ENCODE measurements at places on chromosomes 1 and 21. TPM values are rescaled to one million over a fixed set of nuclear protein-coding genes. Genes with fewer than 3 reads are reported as not detected.

- H3K4me1 ChIP-seq = peaks cover 5% of the 10 kb centered on the region
- H3K4me3 ChIP-seq = no peak overlapping the region
- DNase-seq = no peak
- H3K27me3 ChIP-seq = no peaks in the 10 kb centered on the region
- H3K36me3 ChIP-seq = no peaks in the 10 kb centered on the region
- H3K27ac ChIP-seq = no peak overlapping the region
Measured at GRCh38 chr1:114075105-114075504, 78.6 kb downstream of the SYT6 start.

- no peaks in the 10 kb centered on the region for H3K36me3 ChIP-seq
- H3K4me3 ChIP-seq = no peak overlapping the region
- H3K27me3 ChIP-seq = no peaks in the 10 kb centered on the region
- no peaks in the 10 kb centered on the region for H3K4me1 ChIP-seq
- H3K27ac ChIP-seq = no peak overlapping the region
- DNase-seq = no peak
Measured at GRCh38 chr21:31092832-31093625, 54.8 kb upstream of the KRTAP19-8 start.

Gene PFKFB2
- 15.7 TPM for total RNA-seq

Gene ZNF648
- 0.99 TPM for total RNA-seq

GRCh38 chr21:46543306-46543705, 61.6 kb downstream of the S100B start:
- no peak overlapping the region for H3K4me3 ChIP-seq
- no peaks in the 10 kb centered on the region for H3K4me1 ChIP-seq
- H3K27ac ChIP-seq = no peak overlapping the region

Gene EDARADD
- 0.89 TPM for total RNA-seq

DNA sequence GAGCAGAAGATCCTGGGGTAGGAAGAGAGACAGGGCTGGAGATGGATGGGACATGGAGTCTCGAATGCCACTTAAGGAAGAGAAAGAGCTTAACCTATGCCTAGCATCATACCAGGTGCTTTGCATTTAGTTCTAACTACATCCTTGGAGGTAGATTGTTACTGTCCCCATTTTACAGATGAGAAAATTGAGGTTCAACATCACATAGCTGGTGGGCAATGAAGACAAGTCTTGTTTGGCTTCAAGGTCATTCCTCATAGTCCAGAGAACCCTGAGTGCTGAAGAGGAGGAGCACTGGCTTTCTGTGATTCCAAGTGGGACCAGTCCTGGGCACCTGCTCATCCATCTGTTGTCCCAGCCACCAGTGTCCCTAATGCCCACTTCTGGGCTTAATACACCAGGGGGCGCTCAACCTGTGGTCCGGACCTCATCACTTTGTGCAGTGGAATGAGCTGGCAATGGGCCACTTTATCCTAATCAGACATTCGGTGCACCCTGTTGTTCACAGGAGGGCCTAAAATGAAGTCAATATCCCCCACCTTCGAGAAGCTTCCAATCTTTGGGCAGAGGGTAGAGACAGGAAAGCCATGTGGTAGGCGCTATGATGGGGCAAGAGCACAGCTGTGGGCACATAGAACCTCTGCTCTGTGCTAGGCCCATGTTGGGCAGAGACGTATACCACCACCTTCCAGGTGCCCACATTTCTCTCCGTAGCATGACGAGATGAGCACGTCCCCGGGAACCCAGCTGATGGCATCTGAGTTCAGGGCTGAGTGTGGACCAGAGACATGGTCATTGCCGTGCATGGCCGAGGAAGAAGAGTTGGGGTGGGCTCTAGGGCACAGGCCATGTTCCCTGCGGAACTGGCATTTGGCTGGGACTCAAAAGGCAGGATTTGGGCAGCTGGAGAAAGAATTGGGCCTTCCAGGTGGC, 9.2 kb downstream of the RPS6KA1 start:
- peaks cover 10% of the 10 kb centered on the region for H3K4me1 ChIP-seq
- H3K27me3 ChIP-seq = no peaks in the 10 kb centered on the region
- no peak overlapping the region for H3K27ac ChIP-seq
- no peak overlapping the region for H3K4me3 ChIP-seq
- no peak for DNase-seq
- H3K36me3 ChIP-seq = peaks cover 5% of the 10 kb centered on the region

DNA sequence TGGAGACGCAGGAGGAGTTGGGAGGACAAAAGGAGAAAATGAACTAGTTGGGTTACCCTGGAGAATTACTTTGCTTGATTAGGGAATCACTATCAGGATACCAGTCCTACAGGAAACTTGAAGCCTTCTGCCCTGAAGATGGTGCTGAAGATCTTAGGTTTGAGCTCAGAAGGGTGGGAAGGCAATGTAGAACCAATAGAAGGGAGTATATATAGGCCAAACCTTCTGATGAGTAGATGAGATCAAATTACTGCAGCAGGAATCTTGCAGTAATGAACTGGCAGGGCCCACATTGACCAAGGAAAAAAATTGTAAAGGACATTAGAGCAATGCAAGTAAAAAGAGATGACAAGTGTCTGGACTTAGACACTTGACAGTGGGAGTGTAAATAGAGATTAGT, 116.3 kb upstream of the CACYBP start:
- no peaks in the 10 kb centered on the region for H3K4me1 ChIP-seq
- H3K27ac ChIP-seq = no peak overlapping the region
- no peaks in the 10 kb centered on the region for H3K36me3 ChIP-seq
- no peaks in the 10 kb centered on the region for H3K27me3 ChIP-seq

Gene ATP1A4
- total RNA-seq = 0.50 TPM

GRCh38 chr1:89553157-89553556, 28.5 kb downstream of the LRRC8B start:
- no peak overlapping the region for H3K27ac ChIP-seq
- H3K36me3 ChIP-seq = peaks cover 2% of the 10 kb centered on the region
- no peaks in the 10 kb centered on the region for H3K4me1 ChIP-seq

Gene FAM131C
- total RNA-seq = 1.9 TPM

Gene AIDA
- total RNA-seq = 80.1 TPM

DNA sequence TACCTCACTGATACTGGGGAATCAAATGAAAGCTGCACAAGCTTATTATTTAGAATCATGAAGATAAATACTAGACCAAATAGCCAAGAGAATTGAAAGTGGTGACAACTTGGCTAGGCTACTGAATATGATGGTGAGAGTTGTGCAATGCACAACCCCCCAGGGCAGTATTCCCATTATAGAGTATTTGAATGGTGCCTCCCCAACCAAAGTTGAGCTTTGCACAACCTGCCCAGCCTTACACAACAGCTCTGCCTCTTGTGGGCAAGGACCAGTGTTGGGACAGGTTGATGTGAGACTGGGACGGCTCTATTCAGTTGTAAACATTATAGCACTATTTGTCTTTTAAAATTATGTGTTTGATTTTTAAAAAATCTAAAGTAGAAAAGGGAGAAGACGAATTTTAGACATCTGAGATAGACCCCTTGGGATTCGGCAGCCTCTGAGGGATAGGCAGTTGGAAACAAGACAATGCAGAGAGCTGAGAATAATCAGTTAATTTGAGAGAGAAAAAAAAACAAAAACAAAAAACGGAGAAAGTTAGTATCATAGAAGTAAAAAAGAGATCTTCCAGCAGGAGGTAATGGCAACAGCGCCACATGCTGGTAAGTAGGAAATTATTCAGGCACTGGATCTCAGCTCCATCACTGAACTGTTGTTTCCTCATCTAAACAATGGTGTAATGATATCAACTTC, 91.0 kb upstream of the KCNA3 start:
- peaks cover 15% of the 10 kb centered on the region for H3K27me3 ChIP-seq
- no peak overlapping the region for H3K27ac ChIP-seq
- H3K4me1 ChIP-seq = no peaks in the 10 kb centered on the region
- DNase-seq = peak; percentile 92
- no peak overlapping the region for H3K4me3 ChIP-seq

- no peak for DNase-seq
- peaks cover 3% of the 10 kb centered on the region for H3K36me3 ChIP-seq
Measured at GRCh38 chr1:220884109-220884980, 5.1 kb downstream of the HLX start.

GRCh38 chr1:105137543-105138457, 1388.1 kb downstream of the AMY1C start:
- no peaks in the 10 kb centered on the region for H3K36me3 ChIP-seq
- no peak overlapping the region for H3K4me3 ChIP-seq
- H3K27ac ChIP-seq = no peak overlapping the region
- no peaks in the 10 kb centered on the region for H3K27me3 ChIP-seq

DNA sequence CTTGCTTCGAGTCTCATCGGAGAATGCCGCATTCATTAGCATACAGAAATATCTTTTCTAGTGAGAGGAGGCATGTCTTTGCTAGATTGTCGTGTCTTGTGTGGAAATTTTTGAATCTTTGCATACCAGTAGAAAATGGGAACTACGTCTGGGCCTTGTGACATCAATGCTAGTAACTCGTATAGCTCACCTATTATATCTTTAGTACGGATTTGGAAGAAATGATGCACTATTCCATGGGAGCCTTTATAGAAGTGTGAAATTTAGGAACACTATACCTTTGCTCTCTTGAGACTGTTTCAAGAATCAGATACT, 835 bp downstream of the UHMK1 start:
- H3K27ac ChIP-seq = peak overlapping the region; percentile 54
- peaks cover 12% of the 10 kb centered on the region for H3K36me3 ChIP-seq
- peaks cover 5% of the 10 kb centered on the region for H3K27me3 ChIP-seq
- no peak for DNase-seq
- peak overlapping the region; percentile 84 for H3K4me3 ChIP-seq

DNA sequence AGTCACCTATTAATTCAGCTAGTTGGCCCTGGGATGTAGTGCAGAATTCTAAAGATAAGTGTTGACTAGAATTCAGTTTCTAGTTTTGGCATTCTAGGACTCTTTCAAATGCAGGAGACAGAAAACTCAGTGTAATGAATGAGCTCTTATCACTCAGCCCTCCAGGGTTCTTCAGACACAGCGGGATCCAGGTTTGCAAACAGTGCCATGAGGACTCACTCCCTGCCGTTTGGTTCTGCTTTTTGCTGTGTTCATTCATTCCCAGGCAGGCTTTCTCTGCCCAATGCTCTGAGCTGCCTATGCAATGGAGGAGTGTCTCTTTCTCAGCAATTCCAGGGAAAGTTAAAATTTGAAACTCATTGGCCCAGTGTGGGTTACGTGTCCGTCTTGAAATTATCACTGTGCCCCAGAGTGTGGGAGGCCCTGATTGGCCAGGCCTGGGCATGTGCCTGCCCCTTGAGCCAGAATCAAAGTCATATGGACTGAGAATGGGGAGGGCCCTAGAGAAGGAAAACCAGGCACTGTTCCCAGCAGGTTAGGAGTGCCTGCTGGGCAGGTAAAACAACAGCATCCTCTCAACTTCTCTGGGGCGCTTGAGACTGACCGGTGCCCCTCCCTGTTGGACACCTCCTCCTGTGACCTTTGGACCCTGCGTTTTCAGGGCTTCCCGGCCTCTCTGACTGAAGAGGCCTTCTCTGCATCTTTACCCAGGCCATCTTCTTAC, 43.4 kb downstream of the TMEM51 start:
- no peak for DNase-seq
- peaks cover 41% of the 10 kb centered on the region for H3K4me1 ChIP-seq
- H3K36me3 ChIP-seq = no peaks in the 10 kb centered on the region
- H3K27ac ChIP-seq = no peak overlapping the region
- no peaks in the 10 kb centered on the region for H3K27me3 ChIP-seq

GRCh38 chr1:23357138-23357908, 12.3 kb downstream of the ZNF436 start:
- H3K36me3 ChIP-seq = peaks cover 9% of the 10 kb centered on the region
- no peak overlapping the region for H3K4me3 ChIP-seq
- no peaks in the 10 kb centered on the region for H3K27me3 ChIP-seq
- H3K27ac ChIP-seq = peak overlapping the region; percentile 43
- no peak for DNase-seq
